Fibroblast of mammary gland (primary cell): ENCODE measurements at places on chromosomes 1 and 21.

DNA sequence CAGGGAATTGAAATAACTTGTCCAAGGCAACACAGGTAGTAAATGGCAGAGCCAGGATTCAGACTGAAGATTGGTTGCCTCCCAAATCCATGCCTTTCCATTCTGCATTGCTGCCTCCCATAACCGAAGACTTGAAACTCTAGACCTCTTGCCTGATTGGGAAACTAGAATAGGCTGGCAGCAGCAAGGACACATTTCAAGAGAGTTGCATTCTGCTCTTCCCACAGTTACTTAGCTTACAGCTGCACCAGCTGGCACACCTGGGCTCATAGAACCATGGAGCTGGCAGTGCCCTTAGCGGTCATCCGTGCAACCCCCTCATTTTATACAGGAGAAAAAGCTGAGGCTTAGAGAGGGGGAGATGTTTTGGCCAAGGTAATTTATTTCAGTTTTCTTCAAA lies 8.0 kb downstream of the TRNAU1AP start:
- no peak for DNase-seq

GRCh38 chr1:50610563-50610962 lies 187.3 kb upstream of the DMRTA2 start:
- no peak for DNase-seq

DNA sequence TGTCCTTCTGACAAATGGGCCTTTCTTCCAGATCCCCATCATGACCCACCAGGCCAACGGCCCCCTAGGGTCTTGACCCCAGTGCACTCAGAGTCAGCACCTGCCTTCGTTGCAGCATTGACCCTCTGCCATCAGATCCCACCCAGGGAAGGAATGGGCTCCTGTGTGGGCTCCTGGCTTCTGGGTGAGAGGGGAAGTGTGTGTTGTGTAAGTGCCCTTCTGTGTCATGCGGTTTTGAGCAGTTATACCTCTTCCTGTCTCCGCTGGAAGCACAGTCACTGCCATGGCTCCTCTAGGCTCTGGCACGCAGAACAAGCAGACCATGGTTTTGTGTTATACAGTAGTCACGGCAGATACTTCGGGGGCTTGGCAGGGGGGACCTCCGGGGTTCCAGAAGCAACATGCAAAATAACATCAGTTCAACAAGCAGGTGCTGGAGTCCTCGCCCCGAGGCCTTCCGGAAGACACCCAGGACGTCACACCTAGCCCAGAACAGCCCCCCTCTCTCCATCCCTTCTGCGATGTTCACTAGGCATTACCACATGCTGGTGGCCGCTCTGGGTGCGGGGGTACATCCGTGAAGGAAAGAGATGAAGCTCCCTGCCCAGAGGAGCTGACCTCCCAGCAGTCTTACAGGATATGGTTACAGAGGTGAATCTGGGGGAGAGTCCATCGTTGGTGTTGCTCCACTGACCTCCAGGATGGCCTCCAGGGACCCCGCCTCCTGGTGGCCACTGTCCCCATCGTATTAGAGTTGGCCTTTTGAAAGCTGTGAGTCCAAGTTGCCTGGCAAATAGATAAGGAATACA lies 17.4 kb upstream of the KCNAB2 start:
- DNase-seq: peak; percentile 21

DNA sequence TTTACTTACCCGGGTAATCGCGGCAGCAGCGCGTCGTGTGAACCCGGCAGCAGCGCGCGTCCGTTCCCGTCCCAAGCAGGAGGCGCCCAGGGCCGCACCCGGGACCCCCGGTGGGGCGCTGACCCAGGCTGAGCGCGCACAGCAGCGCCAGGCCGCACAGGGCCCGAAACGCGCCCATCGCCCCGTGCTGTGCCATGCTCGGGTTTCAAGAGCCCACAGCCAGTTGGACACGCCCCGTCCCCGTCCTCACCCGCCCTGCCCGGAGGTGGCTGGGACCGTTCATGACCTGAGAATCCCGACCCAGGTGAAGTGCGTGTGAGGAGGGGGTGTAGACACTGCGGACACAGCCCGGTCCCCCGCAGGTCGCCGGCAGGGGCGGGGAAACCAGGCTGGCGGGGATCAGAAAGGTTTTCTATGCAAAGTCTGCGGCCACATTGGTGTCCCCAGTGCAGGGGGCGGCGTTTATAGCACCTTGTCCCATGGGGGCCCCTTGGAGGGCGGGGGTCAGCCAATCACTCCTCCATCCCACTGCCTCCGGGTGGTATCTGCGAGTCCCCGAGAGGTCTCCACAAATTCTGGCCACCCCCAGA lies at the start of gene TNFRSF18:
Gene TNFRSF18, minus strand, starts transcription at position 217 of the 590 bp plus-strand sequence. Its CDS starts 21 bp downstream, at position 196.
- DNase-seq: no peak

- DNase-seq: no peak
Observed at GRCh38 chr1:183166454-183166853, 19.6 kb upstream of the LAMC2 start.

DNA sequence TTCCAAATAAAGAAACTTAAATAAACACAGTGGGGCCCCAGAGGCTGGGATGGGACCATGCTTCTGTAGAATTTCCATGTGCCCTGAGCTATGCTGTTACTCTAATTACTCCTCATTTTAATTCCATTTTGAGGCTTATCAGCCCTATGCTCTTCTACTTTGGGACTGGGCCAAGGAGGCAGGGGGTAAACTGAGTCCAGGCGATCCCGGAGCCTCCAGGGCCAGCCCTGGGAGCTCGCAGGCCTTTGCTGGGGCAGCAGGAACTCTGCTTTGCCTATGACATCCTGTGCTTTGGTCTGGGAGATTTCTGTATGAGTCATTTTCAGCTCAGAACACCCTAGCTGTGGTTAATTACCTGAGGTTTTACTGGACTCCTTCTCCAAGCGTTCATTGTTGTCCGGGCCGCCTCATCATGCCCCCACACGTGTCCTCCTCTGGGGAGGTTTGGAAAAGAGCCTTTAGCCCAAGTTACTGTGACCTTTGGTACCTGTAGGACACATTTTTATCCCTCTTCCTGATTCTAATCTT lies 95.7 kb downstream of the RHOU start:
- peak; percentile 70 for DNase-seq
